ENCODE measurements at places on chromosomes 7 and 10.

- DNase-seq: no peak
These were observed 763.9 kb downstream of the GRID1 start for GRCh38 chr10:85602713-85603112.

- DNase-seq: no peak
These were observed 15.3 kb downstream of the ECHDC3 start for GRCh38 chr10:11757454-11757820.

GRCh38 chr10:34742456-34742855 is 72.6 kb downstream of the PARD3 start:
- DNase-seq: no peak

DNA sequence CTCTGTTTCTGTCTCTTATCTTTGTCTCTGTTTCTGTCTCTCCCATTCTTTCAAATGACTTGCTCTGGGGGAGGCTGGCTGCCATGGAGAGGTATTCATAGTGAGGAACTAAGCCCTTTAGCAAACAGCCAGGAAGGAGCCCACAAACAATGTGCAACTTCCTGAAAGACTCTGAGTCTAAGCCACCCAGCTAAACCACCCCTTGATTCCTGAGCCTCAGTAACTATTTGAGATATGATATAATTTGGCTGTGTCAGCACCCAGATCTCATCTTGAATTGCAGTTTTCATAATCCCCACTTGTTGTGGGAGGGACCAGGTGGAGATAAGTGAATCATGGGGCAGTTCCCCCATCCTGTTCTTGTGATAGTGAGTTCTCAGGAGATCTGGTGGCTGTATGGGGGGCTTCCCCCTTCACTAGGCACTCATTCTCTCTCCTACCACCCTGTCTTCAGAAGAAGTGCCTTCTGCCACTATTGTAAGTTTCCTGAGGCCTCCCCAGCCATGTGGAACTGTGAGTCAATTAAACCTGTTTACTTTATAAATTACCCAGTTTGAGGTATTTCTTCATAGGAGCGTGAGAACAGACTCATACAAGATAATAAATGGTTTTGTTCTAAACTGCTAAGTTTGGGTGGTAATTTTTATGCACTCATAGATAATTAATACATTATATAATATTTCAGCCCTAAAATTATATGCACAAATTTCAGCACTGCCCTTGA is 121.2 kb upstream of the FOXP2 start:
- no peak for DNase-seq

DNA sequence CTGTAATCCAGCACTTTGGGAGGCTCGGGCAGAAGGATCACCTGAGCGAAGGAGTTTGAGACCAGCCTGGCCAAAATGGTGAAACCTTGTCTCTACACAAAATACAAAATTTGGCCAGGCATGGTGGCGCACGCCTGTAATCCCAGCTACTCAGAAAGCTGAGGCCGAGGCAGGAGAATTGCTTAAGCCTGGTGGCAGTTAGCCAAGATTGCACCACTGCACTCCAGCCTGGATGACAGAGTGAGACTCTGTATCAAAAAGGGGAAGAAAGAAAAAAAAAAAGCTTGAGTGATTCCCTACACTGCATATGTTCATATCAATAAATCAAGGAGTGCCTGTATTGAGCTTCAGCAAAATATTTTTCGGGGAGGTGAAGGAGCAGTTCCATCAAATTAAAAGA is 45.8 kb upstream of the SRRM3 start:
- no peak for DNase-seq

DNA sequence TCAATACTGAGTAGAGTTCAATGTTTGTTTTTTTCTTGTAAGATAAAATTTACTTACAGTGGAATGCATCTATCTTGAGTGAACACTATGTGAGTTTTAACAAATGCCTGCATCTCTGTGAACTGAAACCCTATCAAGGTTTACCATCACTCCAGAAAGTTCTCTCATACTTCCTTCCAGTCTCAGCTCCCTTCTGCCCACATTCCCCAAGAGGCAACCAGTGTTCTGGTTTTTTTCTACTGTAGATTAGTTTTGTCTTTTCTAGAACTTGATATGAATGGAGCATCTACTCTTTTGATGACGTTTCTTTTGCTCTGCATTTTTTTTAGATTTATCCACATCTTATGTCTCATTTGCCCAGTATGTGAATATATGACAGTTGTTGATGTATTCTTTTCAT is 17.1 kb downstream of the WIPI2 start:
- no peak for DNase-seq

- no peak for DNase-seq
These were observed 580 bp downstream of the ZNF775 start for GRCh38 chr7:150379441-150380379.

- DNase-seq: no peak
These were observed 103.9 kb downstream of the RAPGEF5 start for GRCh38 chr7:22252936-22253536.

DNA sequence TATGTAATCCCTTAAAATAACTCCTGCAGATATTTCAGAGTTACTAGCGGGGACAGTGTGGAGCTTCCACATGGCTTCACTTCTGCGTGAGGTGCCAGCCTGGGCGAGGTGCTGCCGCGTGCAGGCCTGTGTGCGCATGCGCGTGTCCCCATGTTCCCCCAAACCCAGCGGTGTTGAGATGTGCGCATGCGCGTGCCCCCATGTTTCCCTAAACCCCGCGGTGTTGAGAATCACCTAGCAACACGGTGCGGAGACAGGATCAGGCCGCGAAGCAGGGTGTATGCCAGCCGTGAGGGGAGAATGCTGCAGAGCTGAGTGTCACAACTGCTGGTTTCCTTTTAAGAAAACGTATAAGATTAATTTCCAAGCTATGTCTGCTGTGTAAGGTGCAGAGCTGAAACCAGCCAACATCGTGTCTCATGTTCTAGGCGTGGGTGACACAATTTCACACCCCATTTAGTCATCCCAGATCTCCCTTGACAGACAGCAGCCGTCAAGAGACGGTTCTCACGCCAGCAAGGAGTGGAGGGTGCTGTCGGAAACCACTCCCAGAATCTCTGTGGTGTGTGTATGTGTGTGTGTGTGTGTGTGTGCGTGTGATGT is 71.9 kb upstream of the ADARB2 start:
- no peak for DNase-seq

DNA sequence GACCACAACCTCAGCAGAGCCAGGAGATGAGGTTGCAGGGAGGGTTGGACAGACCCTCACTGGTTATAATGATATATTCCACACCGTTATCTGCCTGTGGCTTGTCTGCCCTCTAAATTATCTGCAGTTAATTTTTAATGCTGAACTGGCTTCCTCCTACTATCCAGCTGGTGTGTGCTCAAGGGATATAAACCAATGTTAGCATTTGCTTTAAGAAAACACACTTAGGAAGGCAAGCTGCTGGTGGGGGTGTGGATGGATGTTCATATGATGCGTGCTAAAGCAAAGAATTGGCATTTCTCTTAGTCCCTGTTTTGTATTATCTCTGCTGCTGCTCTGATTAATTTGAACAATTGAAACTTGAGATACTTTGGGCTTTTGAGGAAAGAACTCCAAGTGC is 132.2 kb upstream of the NPVF start:
- DNase-seq: no peak

- DNase-seq: no peak
These were observed 31.1 kb upstream of the CNPY1 start for GRCh38 chr7:155577509-155577905.

- no peak for DNase-seq
These were observed 81.9 kb upstream of the TRIL start for GRCh38 chr7:29039821-29040578.

DNA sequence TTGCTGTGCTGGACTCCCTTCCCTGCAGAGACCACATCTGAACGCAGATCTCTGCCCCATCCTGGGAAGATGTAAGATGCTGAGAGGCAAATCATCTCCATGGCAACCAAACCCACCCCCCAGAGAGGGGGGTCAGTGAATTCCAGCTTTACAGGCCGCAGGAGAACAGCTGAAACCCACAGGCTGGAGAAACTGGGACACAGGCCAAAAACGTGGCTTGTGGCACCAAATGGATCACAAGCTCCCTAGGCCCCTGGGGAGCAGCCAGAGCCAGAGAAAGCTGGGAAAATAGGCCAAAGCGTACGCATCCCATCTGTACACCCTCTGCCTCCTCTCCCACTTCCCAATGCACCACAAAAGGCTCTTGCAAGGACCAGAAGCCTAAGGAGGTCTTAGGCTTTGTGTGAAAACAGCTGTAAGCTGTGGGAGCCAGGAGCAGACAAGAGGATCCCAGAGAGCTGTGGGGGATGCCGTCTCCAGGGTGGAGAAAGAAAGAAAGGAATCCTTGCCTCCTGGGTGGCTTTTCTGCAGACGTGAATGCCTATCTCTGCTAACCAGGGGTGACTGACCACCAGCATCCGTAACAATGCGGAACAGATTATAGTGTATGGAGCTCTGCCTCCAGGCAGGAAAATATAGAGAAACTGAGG is 59.5 kb downstream of the TMEM130 start:
- DNase-seq: no peak

DNA sequence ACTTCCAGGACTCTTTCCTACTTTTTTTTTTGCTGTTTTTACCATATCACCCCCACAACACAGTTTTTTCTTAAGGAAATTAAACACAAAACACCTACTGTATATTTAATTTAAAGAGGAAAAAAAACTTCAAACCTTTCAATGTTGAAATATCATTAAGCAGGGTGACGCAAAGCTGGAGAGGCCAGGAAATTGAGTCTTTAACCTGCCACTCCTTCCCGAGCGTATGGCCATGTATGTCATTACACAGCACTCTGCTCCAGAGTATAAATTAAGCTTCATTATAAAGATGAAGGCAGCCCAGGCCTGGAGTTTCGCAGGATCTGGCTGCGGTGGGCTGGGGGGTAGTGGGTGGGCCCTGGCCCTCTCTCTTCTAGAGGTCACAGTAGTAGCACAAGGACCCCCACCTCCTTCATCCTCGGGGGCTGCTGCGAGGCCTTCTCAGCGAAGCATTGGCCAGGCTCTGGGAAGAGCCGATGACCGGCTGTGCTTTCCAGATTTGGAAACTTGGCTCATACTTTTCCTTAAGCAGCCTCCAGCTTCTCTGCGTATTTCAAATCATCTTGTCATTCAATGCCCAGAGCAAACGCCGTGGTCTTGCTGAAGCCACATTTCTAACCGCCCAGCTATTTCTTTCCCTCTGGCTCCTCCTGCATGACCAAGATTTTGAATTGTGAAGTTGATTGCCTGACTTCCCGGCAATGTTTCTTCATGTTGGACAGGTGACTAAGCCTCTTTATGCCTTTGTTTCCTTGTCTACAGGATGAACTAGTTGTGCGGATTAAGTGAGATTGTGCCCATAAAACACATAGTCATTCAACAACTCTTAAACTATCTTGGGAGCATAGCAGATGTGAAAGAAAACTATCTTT is 765.1 kb downstream of the SUGCT start:
- no peak for DNase-seq

DNA sequence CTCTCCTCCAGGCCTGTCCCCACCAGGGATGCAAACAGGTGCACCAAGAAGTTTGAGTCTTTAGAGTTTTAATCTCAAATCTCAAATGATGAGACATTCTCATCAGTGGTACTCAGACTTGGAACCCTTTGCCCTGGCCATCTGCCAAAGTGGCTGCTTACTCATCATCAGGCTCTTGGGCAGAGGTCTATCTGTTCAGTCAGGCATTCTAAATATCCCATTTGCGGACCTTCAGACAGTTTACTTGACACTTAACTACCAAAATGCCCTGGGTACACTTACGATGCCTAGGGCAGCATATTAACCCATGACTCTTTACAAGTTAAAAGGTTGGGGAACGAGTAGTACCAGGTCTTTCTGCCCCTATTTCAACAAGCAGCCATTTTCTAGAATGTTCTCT is 61.2 kb upstream of the YAE1 start:
- no peak for DNase-seq

DNA sequence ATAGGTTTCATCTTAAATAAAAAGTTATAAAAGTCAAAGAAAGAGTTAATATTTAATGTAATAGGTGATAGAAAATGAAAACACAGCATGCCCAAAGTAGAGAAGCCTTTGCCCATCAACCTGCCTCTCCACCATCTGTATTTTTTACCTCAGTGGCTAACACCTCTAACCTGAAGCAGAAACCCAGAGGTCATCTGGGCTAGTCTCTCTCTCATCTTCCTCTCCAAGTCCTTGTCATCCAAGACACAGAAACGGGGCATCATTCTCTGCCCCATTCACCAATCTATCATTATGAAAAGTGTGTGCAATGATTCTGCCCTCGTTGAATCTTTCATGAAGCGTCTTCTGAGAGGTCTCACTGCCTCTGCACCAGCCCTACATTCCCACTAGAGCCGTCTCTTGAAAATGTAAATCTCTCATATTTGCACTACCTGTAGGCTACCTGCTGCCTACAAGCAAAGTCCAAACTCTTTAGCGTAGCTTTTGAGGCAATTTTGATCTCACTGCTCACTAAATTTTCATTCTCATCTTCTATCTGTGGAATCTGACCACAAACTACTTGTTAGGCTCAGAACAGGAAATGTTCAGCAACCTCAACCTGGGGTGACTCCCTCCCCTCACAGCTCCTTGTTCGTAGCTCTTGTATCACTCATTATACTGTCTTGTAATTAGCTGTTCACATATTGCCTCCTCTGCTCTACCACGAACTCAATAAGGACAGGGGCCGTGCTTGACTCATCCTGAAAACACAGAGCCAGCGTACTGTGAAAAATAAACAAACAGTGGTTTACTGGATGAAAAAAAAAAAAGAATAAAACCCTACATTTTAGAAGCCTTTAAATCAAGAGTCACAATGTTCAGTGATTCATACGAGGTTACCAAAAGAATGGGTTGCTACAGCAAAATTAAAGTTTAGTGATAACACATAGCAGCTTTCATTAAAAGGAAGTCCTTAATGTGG is 83.1 kb downstream of the CTNNA3 start:
- peak; percentile 43 for DNase-seq

GRCh38 chr7:47405286-47405904 is 176.5 kb downstream of the TNS3 start:
- DNase-seq: no peak

- DNase-seq: no peak
These were observed 49.5 kb downstream of the VIPR2 start for GRCh38 chr7:159094919-159095915.

GRCh38 chr7:32890793-32891042 is 842 bp downstream of the KBTBD2 start:
- no peak for DNase-seq

- no peak for DNase-seq
These were observed 136.0 kb upstream of the COL1A2 start for GRCh38 chr7:94258418-94259300.

GRCh38 chr10:80201608-80202141 is 3.7 kb downstream of the ANXA11 start:
- DNase-seq: no peak

Measured in activated CD8-positive, alpha-beta memory T cell treated with anti-CD3 and anti-CD28 coated beads for 4 hours (primary cell).